CD14-positive monocyte (primary cell): ENCODE measurements at places on chromosomes 12 and 14. TPM values are rescaled to one million over a fixed set of nuclear protein-coding genes. Genes with fewer than 3 reads are reported as not detected.

Gene SYNDIG1L
- not detected for polyA plus RNA-seq

DNA sequence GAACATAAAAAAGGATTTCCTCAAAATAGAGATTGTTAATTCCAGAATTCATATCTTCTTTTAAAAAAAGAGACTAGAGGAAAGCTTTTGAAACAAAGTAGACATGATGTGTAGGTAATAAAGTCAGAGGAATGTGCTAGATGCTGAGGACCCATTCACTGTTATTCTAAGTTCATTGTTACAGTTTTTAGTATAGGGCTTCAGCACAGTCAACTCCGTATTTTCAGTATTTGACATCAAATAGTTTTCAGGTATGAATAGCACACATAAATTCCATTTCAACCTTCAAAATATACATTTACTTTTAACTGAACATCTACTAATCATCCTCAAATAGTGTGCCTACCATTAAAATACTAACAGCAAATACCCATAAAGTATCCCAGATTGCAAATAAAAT, 227.8 kb downstream of the EPS8 start:
- peaks cover 13% of the 10 kb centered on the region for H3K4me1 ChIP-seq
- peaks cover 29% of the 10 kb centered on the region for H3K36me3 ChIP-seq
- no peak overlapping the region for H3K27ac ChIP-seq

- no peaks in the 10 kb centered on the region for H3K4me1 ChIP-seq
- no peak overlapping the region for H3K4me3 ChIP-seq
- H3K27ac ChIP-seq: no peak overlapping the region
- no peak for DNase-seq
- no peaks in the 10 kb centered on the region for H3K36me3 ChIP-seq
- no peaks in the 10 kb centered on the region for H3K27me3 ChIP-seq
These were observed 51.8 kb downstream of the SLC38A2 start for GRCh38 chr12:46320731-46321130.

DNA sequence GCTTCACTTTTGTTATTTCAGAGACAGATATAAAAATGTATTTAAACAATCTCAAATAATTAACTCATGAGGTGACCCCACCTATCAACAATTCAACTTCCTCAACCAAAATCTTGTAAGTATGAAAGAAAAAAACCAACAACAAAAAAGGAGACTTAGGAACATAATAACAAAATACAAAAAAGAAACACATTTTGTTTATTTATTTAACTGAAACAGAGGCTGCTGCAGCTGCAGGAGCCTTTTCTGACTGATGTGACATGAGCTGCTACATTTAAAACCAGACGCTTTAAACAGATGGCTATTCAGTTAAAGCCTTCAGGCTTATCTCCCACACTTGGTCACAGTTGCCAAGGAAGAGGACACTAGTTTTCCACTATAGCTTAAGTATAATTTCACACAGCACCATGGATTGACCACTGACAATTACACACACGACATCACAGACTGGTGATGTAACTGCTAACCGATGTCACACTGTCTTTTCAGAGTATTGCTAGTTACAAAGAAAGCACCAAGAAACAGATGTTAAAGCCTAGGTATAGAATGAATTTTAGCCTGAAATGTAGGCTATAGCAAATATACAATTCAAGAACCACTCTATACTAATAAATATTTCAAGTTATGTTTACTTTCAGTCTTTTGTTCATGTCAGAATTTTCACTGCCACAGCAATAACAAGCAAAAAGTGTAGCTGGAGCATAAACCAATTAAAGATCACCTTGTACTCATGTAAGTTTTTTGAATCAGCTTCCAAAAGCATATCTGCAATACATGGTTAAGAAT, 113.0 kb downstream of the MED13L start:
- H3K36me3 ChIP-seq: no peaks in the 10 kb centered on the region
- no peak overlapping the region for H3K4me3 ChIP-seq
- H3K27ac ChIP-seq: no peak overlapping the region
- no peak for DNase-seq
- H3K4me1 ChIP-seq: peaks cover 10% of the 10 kb centered on the region

Gene ASB2
- polyA plus RNA-seq: 0.25 TPM
